SW 1271 (cell line): ENCODE measurements at places on chromosomes 7 and 10.

DNA sequence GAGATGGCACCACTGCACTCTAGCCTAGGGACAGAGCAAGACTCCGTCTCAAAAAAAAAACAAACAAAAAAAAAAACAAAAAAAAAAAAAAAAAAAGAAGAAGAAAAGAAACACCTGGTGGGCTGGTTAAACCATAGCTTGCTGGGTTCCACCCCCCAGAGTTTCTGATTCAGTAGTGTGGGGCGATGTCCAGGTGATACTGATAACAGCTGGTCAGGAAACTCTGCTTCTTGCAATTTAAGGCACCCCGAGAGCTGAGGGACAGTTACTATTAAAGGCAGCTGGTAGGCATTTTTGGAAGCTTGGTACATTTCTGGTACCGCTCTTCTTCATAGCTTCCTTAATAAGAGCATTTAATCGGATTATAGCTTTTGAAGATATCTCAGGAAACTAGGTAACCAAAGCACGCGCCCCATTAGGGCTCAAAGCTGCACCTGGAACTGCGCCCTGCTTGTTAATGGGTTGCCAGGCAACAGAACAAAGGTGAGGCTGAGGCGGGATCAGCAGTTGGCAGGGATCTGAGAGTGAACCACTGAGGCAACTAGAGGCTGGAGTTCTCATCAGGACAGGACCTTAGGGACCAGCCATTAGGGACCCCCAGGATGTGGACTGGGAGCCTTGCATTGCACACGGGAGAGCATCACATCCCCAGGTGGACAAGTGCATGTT is 6.5 kb upstream of the SDK1 start:
- DNase-seq, result no peak

GRCh38 chr7:44893710-44894234 is 8.4 kb upstream of the PURB start:
- no peak for DNase-seq

GRCh38 chr10:75647675-75648074 is 216.3 kb downstream of the LRMDA start:
- DNase-seq, result no peak

- DNase-seq, result no peak
Observed at GRCh38 chr7:71484380-71484779, 352.4 kb downstream of the GALNT17 start.

GRCh38 chr10:93126483-93127052 is 52.9 kb downstream of the CYP26A1 start:
- no peak for DNase-seq

DNA sequence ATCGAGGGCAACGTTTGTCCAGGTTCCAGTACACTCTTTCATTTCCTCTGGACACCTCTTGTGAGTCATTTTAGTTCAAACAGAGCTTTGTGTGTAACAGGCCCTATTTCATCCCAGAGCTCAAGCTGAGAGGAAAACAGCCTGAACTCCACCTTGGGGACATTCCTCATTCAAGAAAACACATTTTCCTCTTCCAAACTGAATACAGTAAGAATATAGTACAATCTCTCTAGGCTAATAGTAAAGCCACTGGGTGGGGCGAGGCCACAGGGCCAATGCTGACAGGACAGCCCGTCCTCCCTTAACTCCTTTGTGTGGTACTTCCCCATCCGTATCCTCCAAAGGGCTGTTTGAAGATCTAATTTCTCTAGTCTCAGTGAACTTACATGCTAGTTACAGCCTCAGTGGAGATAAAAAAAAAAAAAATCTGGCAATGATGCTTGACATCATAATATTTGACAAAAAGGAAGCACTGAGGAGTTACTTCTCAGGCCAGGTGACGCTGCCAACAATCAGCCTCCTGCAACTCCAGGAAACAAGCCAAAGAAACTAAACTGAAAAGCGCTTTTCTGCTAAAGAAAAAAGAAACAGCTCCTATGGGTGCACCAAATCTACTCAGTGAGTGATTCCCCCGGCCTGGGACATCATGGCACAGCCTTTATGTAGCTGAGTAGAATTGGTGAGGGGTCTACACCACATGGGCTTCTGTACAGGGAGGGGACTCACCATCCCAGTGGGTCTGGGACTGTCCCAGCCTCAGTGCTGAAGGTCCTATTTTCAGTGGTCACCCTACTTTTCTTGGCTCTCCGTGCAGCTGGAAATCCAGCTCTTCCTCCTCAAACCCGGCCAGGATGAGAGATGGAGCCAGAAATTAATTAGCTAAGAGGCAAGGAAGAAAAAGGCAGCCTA is 238.2 kb upstream of the NEBL start:
- no peak for DNase-seq

DNA sequence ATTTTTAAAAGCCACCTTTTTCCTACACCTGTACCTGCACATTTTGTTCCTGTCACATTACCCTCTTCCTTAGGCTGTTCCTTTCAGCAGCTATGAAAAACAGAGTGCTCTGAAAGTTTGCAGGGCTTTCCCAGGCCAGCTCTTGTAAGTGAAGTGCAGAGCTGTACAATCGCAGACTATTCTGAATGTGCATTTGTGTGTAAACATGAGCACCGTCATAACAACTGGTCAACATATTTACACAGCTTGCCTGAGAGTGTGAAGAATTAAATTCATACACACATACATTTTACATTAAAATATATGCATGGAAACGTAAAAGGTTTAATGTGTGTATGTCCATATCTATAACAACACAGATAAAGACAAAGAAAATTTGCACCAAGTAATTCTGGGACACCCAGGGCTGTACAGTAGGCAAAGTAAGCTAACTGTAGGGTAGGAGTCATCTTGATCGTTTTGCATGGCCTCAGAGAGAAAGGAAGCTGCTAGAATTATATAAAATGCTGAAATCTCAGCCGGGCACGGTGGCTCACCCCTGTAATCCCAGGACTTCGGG is 23.6 kb upstream of the LYZL1 start:
- no peak for DNase-seq

DNA sequence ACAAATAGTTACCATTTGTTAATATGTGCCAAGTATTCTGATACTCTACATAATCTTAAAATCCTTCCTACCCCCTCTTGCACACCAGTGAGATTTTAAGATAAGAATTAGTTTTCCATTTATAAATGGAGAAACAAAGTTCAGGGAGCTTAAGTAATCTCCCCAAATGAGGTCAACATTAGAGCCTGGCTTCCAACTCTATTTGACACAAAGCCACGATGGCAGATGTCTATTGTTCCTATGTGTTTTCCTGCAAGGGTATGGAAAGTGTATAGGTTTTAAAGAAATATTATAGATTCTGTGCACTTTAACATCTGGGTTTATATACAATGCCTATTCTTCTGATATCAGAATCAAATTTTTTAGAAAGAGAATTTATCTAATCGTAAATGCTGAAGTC is 143.9 kb upstream of the SEMA3C start:
- DNase-seq, result no peak

GRCh38 chr10:62027841-62028501 is 126.5 kb downstream of the ARID5B start:
- no peak for DNase-seq

DNA sequence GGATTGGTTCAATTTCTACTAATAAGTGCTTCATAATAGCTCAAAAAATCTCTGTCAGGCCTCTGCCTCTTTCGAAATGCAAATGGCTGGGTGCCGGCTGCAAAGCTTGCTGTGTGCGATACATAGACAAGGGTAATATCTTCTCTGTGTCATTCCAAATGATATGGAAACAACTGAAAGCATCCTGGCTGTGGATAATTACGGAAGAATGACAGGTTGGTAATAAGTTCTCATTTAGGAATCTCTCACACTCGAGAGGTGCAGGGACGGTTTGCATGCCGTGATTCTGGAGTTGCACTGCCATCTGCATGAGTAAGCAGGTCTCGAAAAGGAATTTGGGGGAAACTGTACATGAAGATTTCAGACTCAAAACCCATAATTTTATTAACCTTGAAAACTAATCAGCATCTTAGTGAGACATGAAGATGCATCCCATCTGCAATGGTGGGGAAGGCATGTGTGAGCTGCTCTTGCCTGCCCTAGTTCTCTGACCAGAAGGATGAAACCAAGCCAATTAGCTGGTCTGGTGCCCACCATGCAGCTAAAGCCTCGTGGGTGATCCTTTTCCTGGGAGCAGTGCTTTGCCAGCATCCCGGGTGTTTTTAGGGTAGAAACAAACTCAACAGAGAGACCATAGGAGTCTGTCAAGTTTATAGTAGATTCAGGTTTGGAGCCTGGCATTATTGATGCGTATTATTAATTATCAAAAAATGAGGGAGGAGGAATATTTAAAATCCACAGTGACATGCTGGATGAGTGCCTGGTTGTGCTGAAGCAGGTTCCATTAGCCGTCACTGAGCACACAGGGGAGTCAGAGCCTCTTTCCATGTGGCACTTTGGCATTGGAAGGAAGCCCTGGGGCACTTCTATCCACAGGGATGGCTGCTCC is 503.6 kb upstream of the MGMT start:
- no peak for DNase-seq

DNA sequence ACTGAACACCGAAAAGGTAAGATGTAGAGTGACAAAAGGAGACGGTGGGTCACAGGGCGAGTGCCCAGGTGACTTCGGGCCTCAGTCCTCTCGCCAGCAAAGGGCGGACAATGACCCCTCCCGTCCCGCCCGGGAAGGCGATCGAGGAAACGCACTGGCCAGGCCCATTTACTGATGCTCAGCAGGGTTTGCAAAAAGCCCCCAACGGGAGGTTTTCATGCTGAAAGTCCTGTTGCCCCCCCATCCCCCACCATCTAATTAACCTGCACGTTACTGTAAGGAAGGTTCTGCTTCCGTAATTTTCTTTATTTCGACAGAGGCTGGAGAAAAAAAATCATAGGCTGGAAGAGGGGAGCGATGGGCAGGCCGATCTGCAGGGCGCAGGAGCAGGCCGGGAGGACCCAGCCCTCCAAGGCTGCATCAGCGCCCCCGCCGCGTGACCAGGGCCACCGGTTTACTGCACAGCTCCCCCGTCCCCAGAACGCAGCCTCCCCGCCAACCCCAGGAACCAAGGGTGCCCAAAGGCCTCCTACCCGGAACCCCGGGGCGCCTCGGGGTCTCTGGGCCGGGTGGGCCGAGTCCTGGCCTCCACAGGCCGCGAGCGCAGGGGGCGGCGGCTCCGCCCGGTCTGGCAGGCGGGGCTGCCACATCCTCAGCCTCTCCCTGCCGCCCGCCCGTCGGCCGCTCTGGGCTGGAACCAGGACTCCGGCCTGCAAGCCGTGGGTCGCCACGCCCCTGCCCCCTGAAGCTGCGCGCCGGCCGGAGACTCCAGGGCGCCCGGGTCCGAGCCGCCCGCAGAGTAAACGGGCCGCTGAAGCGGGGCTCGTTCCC is 613 bp downstream of the OAT start:
- peak; percentile 52 for DNase-seq

DNA sequence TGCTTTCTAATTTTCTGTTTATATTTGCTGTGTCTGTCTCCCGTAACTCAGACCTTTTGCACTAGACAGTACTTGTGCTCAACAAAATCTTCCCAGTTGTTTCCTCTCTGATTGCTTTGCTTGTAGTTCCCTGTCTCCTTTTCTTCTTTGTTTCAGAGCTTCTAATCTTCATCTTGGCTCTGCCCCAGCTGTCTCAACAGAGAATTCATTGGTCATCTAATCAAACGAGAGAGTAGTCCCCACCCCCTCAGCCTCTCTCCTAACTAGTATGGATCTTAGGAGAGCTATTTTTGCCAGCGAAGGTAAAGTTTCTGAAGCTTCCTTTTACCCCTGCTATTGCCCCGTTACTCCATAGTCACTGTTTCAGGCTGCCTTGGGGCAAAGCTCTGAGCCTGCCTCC is 32.8 kb downstream of the SLC26A4 start:
- no peak for DNase-seq

- DNase-seq, result no peak
Observed at GRCh38 chr10:58932126-58932525, 244.3 kb upstream of the PHYHIPL start.

DNA sequence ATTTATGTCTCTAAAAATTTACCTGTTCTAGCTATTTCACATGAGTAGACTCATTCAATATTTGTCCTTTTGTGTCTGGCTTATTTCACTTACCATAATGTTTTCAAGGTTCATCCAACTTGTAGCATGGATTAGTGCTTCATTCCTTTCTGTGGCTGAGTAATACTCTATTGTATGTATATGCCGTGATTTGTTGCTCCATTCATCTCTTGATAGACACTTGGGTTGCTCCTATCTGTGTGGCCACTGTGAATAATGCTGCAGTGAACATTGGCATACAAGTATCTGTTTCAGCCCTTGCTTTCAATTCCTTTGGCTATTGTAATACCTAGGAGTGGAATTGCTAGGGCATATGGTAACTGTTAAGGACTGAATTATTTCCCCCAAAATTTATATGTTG is 86.9 kb downstream of the VWC2 start:
- DNase-seq, result no peak

DNA sequence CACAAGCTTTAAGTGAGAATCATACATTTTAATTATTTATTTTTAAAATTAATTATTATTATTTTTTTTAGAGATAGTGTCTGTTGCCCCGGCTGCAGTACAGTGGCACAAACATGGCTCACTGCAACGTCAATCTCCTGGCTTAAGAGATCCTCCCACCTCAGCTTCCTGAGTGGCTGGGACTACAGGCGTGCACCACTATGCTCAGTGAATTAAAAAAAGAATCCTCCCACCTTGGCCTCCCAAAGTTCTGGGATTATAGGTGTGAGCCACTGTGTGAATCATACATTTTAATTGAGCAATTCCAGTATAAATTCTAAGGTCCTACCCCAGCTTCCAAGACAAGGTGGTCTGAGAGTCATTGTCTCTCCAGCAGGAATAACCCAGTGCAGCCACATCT is 172.4 kb downstream of the JAZF1 start:
- no peak for DNase-seq

- DNase-seq, result peak; percentile 71
Observed at GRCh38 chr7:129438839-129439651, 4.8 kb downstream of the STRIP2 start.

- no peak for DNase-seq
Observed at GRCh38 chr10:22489975-22490374, 144.7 kb downstream of the SPAG6 start.

DNA sequence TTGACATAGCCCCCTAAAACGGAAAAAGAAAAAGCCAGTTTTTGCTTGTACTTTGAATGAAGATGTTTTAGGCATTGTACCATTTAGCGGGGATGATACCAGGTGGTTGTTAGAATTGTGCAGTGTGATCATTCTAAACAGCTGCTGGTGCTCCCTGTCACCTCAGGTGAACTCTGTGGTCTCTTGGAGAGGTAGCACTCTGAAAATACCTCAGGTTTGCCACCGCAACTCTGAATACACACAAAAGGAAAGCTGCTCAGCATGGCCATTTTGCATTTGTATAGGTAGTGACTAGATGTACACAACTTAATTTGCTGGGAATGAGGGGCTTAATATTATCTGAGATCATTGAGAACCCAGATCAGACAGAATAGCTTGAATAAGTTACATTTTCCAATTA is 52.6 kb downstream of the PLEKHA8 start:
- DNase-seq, result no peak

DNA sequence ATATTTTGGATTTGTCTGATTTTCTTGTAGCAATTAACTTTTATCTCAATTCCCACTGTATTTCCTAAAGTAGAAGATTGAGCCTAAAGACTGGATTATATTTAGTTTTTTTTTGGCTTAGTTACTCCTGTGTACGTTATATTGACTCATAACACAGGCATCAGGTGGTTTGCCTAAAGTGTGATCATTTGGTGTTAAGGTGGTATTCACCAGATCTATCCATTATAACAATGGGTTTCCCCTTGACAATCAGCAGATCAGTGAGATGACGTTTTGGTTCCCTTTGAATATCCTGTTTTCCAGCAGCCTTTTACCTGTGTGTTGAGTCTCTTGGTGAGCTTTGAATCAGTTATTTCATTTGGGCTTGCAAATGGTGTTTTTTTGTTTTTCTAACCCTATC is 18.1 kb downstream of the MAPK8 start:
- no peak for DNase-seq

- no peak for DNase-seq
Observed at GRCh38 chr7:13945670-13946069, 43.8 kb downstream of the ETV1 start.

GRCh38 chr10:47140761-47141348 is 159.1 kb upstream of the GDF10 start:
- DNase-seq, result no peak
